ENCODE measurements at places on chromosomes 1 and 21.

GRCh38 chr1:45723248-45723930, 27.1 kb downstream of the IPP start:
- no peak for DNase-seq

DNA sequence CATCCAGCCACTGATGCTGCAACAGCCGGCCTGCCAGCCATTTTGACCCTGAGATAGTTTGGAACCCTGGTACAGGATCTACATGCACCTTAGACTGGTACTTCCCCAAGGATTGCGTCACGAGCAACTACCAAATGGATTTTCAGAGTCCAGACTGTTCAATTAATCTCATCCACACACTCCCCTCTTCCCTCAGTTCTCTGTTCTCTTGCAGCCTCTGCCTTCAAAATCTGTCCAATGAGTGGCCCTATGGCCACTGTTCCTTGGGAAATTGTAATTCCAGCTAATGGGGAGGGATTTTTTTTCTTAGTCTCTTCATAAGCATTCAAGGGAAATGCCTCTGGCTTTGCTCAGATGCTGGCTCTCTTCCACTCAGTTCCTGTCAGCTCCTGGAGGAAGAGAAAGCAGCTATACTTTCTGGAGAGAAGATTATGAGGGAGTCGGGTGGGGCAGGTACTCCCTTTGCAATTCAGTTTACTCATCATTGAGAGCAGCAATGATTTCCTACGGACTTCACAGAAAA, 19.8 kb upstream of the UAP1 start:
- DNase-seq, result peak; percentile 96

GRCh38 chr1:115679141-115679611, 37.4 kb downstream of the VANGL1 start:
- peak; percentile 81 for DNase-seq

- DNase-seq, result peak; percentile 63
Observed at GRCh38 chr1:89277725-89278124, 5.1 kb upstream of the GBP5 start.

GRCh38 chr1:37083603-37084002, 49.3 kb upstream of the GRIK3 start:
- DNase-seq, result no peak
